Neural cell (in vitro differentiated cells): ENCODE measurements at places on chromosomes 11 and 22. TPM values are rescaled to one million over a fixed set of nuclear protein-coding genes. Genes with fewer than 3 reads are reported as not detected.

The AQP11 gene
- 7.4 and 8.7 TPM in 2 replicates for polyA plus RNA-seq

The GPR83 gene
- 0.37 and 0.74 TPM in 2 replicates for polyA plus RNA-seq

The RHBDD3 gene
- polyA plus RNA-seq = 114 and 135 TPM in 2 replicates

The ZNF280A gene
- polyA plus RNA-seq = not detected in 2 replicates

The OR51E2 gene
- not detected in 2 replicates for polyA plus RNA-seq

The SMC1B gene
- not detected in 2 replicates for polyA plus RNA-seq

The SMIM38 gene
- polyA plus RNA-seq = 1.9 TPM in 2 replicates

The DMC1 gene
- 0.14 TPM in 1 of 2 replicates, not detected in the other for polyA plus RNA-seq

The NLRP14 gene
- polyA plus RNA-seq = 0.44 and 0.48 TPM in 2 replicates

The IGLL1 gene
- polyA plus RNA-seq = not detected in 2 replicates

The SLC22A6 gene
- not detected in 2 replicates for polyA plus RNA-seq

The TNNI2 gene
- not detected in 2 replicates for polyA plus RNA-seq

The LUZP2 gene
- 15.5 and 17.7 TPM in 2 replicates for polyA plus RNA-seq

The OR5M11 gene
- polyA plus RNA-seq = not detected in 2 replicates

The GSTT2B gene
- polyA plus RNA-seq = 1.3 TPM in 1 of 2 replicates, not detected in the other

The NDUFC2 gene
- polyA plus RNA-seq = 269 and 322 TPM in 2 replicates

The TTC36 gene
- 1.3 and 4.3 TPM in 2 replicates for polyA plus RNA-seq

The KLHDC7B gene
- polyA plus RNA-seq = not detected in 2 replicates

The TREH gene
- polyA plus RNA-seq = 0.12 TPM in 1 of 2 replicates, not detected in the other

The OR10G8 gene
- polyA plus RNA-seq = not detected in 2 replicates

The SUSD2 gene
- polyA plus RNA-seq = 0.20 and 0.36 TPM in 2 replicates

The SCN3B gene
- 42.1 and 46.3 TPM in 2 replicates for polyA plus RNA-seq

The CFL1 gene
- 1,633 and 1,984 TPM in 2 replicates for polyA plus RNA-seq

The FXYD6 gene
- 218 and 259 TPM in 2 replicates for polyA plus RNA-seq

The TPH1 gene
- 1.2 and 1.4 TPM in 2 replicates for polyA plus RNA-seq

The VEGFB gene
- polyA plus RNA-seq = 4.8 and 6.1 TPM in 2 replicates

The SLC22A9 gene
- polyA plus RNA-seq = not detected in 2 replicates

The FOSL1 gene
- 0.68 TPM in 1 of 2 replicates, not detected in the other for polyA plus RNA-seq

The MICALL1 gene
- 11.4 and 13.0 TPM in 2 replicates for polyA plus RNA-seq

The OR10A2 gene
- not detected in 2 replicates for polyA plus RNA-seq

The B4GAT1 gene
- polyA plus RNA-seq = 162 TPM in 2 replicates

The MED15 gene
- 13.2 and 17.9 TPM in 2 replicates for polyA plus RNA-seq

The ACRV1 gene
- polyA plus RNA-seq = 0.52 TPM in 1 of 2 replicates, not detected in the other

The BATF2 gene
- not detected in 2 replicates for polyA plus RNA-seq

The CD3E gene
- polyA plus RNA-seq = not detected in 2 replicates

The CLNS1A gene
- polyA plus RNA-seq = 178 and 179 TPM in 2 replicates

The LDHAL6A gene
- polyA plus RNA-seq = not detected in 2 replicates

The P2RY2 gene
- polyA plus RNA-seq = not detected in 2 replicates

The MSANTD4 gene
- polyA plus RNA-seq = 45.0 and 48.4 TPM in 2 replicates

The OR4C12 gene
- not detected in 2 replicates for polyA plus RNA-seq

The THRSP gene
- not detected in 2 replicates for polyA plus RNA-seq

The LGALS12 gene
- not detected in 2 replicates for polyA plus RNA-seq

The TM7SF2 gene
- polyA plus RNA-seq = 78.4 and 99.5 TPM in 2 replicates

The ROBO4 gene
- polyA plus RNA-seq = not detected in 2 replicates

The GGT1 gene
- 5.4 and 6.4 TPM in 2 replicates for polyA plus RNA-seq

The TMPRSS4 gene
- polyA plus RNA-seq = not detected in 2 replicates

The ZDHHC24 gene
- polyA plus RNA-seq = 14.9 and 15.9 TPM in 2 replicates
